ENCODE measurements at places on chromosomes 13 and 19. TPM values are rescaled to one million over a fixed set of nuclear protein-coding genes. Genes with fewer than 3 reads are reported as not detected.

The IRF3 gene
- 119 TPM for total RNA-seq

DNA sequence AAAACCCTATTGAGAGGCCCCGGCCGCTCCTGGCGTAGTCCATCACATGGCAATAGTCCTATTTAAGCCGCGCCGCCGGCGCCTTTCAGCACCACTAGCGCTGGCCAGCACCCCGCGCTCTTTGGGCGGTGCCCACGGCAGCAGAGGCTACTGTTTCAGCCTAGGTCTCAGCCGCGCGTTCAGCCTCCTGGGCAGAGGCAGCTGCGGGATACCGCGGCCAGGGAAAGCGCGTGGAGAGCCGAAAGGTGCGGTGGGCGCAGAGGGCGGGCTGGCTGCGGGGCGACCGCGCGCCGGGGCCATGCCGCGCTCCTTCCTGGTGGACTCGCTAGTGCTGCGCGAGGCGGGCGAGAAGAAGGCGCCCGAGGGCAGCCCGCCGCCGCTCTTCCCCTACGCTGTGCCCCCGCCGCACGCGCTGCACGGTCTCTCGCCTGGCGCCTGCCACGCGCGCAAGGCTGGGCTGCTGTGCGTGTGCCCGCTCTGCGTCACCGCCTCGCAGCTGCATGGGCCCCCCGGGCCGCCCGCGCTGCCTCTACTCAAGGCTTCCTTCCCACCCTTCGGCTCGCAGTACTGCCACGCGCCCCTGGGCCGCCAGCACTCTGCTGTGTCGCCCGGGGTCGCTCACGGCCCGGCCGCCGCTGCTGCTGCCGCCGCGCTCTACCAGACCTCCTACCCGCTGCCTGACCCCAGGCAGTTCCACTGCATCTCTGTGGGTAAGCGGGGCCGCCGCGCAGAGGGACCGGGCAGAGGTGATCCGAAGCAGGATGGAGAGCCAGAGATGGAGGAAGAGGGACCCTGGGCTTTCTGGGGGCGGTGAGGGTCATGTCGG lies at the start of gene GSX1:
Gene GSX1 (plus strand): TSS at position 91 of the 826 bp plus-strand sequence. CDS start 208 bp downstream, at position 299.
- peak; percentile 7 for DNase-seq

DNA sequence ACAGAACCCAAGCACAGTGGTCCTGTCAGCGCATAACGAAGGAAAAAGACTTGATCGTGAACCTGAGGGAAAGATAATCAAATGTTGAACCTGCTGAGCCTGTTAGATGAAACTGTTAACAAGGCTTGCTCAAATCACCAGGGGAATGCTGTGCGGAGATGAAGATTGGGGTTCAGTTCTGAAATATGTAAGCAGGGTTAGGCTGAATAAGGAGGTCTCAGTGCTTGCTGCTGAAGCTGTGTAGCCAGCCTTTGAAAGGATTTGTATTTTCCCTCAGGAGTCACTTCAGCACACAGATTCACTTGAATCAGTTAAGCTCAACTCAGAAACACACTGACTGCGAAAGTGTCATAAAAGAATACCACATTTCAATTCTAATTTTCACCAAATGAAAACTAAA lies 793.5 kb downstream of the OLFM4 start:
- DNase-seq, result no peak

GRCh38 chr13:41345165-41345913 lies 34.3 kb downstream of the NAA16 start:
- DNase-seq, result no peak
